Head of caudate nucleus (tissue), 42 donors: ENCODE measurements at places on chromosomes 4 and X.

DNA sequence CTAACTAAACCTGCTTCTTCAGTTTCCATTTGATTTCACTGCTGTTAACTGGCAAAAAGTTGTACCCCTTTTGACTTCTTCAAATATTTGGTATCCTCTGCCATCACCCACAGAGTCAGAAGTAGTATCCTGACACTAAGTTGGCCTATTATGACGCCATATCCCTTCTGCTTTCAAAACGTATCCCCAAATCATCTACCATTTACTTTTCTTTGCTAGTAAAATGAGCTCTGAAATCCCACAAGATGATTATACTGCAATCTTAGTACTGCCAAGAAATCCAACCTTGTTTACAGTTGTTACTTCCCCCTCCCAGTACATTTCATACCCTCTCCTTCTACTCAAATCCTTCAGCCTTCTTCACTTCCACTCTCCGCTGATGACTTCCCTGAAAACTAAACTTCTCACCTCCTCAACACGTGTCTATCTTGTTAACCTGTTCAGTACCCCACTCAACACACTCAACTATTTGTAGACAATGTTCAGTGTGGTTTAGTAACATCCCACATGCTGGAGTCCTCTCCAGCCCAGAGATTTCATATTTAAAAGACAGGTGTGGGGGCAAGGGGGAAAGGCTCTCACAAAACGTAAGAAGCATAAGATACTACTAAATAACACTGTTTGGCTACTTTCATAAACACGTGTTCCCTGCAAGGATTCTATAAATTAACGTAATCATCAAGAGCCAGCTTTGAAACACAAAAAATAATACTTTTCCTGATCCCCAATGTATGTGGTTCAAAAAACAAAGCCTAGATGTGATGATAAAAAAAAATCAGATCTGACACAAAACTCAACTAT, 1.3 kb downstream of the NAF1 start:
- no peak for DNase-seq

- no peak for DNase-seq
Measured at GRCh38 chr4:144584428-144584827, 61.5 kb upstream of the HHIP start.

- DNase-seq = no peak
Measured at GRCh38 chr4:113020966-113021365, 28.5 kb upstream of the ANK2 start.

DNA sequence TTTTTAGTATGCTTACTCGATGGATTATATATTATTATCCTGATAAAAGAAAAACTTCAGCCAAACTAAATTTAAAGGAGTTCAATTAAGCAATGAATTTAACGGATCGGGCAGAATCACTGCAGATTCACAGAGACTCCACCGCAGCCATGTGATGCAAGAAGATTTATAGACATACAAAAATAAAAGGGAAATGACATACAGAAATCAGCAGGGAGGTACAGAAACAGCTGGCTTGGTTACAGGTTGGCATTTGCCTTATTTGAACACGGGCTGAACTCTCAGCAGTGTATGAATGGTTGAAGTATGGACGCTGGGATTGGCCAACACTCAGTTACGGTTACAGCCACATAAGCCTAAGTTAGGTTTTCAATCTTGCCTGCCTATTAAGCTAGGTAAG, 35.4 kb upstream of the DHRSX start:
- DNase-seq = no peak

DNA sequence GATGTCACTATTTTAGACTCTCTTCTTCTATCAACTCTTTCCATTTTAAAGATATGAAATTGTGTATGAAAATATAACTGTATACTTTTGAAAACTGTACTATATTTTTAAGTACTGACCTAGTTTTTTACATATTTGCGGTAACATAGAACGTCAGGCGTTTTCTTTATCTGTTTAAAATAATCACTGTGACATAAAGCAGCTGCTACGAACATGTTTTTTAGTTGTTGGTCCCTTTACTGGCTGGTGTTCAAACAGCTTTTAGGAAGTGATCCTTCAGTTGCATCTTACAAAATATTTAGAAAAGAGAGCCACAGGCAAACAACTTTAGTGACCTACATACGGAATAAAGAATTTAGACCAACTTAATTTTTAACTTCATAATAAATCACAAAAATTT, 73.1 kb downstream of the METTL14 start:
- no peak for DNase-seq

DNA sequence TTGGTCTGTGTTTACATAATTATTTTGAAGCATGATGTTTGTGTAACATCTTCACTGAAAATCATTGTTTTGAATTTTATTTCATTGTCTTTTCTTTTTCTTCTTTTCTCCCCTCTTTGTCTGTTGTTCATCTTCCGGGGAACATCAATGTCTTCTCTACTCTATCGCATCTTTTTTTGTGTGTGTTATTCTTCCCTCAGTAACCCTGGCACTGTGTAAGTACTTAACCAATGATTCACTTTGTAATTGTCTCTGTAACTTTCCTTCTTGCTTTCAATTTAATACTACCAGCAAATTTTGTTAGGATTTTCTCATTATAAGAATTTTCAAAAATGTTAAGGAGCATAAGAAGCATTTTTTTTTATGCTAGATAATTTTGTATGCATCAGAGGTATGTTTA, 130.8 kb downstream of the PDLIM5 start:
- DNase-seq = no peak

- DNase-seq = no peak
Measured at GRCh38 chrX:23344904-23345271, 10.2 kb downstream of the PTCHD1 start.
